A549 (cell line): ENCODE measurements at places on chromosomes 4 and X.

DNA sequence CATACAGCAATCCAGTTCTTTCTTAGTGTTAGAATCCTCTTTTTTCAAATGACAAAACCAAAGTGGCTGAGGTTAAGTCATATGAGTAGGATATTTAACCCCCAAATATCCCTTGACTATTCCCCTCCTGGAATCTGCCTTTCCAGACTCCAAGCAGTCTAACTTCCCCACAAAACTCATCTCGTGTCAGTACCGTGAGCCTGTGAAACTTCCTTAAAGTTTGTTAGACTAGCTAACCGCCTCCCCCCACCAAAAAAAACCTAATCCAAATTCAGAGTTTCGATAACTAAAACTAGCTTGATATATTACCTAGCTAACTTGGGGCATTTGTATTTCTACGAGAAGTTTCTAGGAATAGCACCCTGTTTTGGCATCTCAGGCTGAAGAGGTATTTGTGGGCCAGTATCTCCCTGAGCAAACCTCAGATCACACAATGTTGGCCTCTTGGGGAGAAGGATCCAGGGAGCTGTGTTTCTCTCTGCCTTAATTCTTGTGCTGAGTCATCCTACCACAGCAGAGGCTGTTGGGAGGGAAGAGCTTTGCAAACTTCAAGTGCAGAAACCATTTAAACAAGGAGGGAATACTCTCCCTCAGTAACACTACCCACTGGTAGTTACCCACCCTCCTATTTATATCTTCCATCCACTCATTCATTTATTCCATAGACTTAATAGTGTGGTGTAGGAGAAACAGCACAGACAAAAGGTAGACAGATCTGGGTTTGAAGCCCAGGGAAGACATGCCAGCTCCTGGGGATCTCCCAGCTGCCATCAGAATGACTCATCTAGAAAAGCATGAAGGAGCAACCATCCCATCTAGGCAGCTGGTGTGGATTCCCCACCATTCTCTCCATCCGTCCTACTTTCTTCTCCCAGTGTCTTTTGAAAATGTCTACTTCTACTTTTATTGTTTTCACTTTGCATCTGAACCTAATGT is 39.3 kb upstream of the TXK start:
- peak; percentile 41 for DNase-seq

DNA sequence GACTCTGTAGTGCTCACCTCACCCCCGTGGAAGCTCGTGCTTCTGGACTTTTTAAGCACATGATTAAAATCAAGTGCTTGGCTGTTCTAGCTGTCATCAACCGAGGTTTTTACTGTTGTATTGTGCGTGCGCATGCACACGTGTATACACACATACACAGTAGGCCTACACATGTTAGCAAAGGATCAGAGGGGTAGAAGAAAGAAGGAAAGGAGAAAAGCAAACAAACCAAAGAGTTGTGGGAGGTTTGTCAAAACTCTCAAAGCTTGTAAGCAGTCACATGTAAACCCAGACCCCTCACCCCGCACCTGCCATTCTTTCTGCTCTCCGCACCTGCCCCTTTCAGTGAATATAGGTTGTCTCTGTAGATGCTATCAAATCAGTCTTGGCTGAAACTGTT is 311.8 kb downstream of the HS3ST1 start:
- DNase-seq = no peak

GRCh38 chr4:156983366-156983765 is 11.8 kb upstream of the PDGFC start:
- DNase-seq = peak; percentile 19

DNA sequence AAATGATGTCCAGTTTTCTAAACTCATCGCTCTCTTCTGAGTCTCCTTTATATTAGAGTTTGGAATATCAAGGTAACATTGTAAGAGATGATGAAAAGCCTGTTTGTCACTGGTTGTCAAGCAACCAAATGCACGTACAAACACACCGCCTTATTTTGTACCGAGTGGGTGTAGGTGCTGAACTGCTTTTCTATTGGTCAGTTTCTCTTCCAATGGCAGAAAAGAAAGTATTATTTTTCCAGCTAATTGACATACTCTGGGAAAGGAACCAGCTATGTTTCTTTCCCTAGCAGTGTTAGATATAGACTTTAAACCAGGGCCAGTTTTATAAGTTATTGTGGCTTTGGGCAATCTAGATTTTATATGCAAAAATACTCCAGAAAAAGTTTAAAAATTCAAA is 6.6 kb upstream of the PPM1K start:
- no peak for DNase-seq

DNA sequence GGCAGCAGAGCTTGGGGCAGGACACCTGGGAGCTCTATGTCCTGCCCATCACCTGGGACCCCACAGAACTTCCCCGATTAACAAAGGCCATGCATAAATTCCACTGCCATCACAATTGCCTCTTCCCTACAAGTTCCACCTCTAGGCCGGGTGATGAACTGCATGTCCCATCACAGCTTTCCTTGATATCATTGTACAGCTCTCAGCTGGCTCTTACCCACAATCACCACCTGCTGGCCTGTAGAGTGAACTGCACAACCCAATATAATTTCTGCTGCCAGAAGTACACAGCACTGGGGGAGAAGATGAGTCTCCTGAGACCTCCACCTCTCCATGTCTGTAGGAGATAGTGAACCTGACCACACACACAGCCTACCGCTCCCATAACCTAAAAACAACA is 285.0 kb upstream of the AADAT start:
- DNase-seq = peak; percentile 33

- DNase-seq = no peak
Measured at GRCh38 chr4:109914322-109914721, 1.6 kb downstream of the EGF start.

GRCh38 chr4:12791536-12791935 is 692.6 kb downstream of the RAB28 start:
- DNase-seq = no peak

- DNase-seq = no peak
Measured at GRCh38 chr4:13665701-13666660, 38.5 kb upstream of the BOD1L1 start.

DNA sequence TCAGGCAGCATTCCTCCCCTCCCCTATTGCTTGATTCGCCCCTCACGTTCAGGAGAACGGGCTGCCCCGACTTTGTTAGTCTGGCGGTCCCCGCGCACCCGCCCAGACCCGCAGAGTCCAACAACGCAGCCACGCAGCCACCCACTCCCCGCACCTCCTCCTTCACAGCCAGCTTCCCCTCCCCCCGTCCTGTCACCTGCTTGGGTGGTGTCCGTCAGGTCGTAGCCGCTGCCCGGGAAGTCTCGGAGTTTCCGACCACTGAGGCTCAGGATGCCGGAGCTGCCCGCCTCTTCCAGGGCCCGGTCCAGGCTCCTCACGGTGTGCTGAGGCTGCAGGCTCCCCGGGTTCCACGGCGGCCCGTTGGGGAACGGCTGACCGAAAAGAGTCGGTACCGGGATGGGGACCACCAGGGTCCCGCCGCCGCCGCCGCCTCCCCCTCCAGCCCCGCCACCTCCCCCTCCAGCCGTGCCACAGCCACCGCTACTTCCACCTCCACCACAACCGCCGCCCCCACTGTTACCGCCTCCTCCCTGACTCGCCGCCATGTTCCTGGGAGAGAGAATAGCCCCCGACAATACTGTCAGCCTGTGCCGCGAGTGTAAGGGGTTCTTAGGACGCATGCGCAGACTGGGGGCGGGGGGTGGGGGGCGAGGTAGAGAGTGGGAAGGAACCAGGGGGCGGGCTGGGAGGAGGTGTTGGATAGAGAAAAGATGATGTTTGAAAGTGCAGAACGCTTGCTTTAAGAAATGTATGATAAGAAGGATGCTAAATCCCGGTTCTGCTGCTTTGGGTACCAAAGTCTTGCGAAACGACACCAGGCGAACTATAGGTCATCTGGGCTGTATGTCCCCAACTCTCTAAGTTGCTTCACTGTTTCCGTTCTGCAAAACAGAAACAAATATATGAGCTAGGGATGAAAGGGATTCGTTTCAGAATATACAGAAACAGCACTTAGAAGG is at the start of gene LRCH2:
TSS of gene LRCH2 (minus strand) at position 600 of the 959 bp plus-strand sequence. CDS start at position 545, 55 bp downstream.
- DNase-seq = no peak

DNA sequence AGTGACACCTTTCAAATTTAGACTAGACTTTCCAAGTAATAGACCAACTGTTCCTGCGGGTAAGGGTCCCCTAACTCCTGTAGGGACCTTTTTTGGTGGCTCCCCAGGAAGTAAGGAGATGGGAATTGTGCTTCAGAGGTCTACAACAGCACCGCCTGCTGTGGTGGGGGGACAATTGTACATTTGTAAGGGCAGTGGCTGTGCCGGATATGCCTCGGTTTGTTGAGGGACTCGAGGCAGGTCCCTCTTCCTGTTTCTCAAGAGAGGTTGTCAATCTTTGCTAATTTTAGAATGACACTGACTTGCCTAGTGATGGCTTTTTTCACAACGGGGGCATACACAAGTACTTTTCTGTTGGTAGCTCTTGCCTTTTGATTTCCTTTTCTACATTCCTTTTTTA is 15.5 kb upstream of the HSD17B11 start:
- DNase-seq = no peak

GRCh38 chrX:13194291-13195103 is 125.4 kb downstream of the ATXN3L start:
- DNase-seq = no peak

- peak; percentile 9 for DNase-seq
Measured at GRCh38 chr4:148044912-148045352, 313.0 kb downstream of the ARHGAP10 start.

DNA sequence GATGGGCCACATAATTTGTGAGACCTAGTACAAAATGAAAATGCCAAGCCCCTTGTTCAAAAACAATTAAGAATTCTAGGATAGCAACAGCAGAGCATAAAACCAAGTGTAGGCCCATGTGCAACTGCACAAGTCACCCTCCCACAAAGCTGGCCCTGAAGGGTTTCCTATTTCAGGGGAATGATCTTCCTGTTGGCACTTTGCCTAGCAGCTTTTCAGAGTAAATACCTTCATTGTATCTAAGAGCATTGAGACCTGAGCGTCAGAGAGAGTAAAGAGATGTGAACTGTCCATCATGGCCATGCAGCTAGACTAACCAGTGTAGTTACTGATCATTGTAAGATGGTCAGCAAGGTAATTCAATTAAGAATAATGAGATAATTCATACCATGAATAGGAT is 113.6 kb downstream of the CNKSR2 start:
- no peak for DNase-seq

DNA sequence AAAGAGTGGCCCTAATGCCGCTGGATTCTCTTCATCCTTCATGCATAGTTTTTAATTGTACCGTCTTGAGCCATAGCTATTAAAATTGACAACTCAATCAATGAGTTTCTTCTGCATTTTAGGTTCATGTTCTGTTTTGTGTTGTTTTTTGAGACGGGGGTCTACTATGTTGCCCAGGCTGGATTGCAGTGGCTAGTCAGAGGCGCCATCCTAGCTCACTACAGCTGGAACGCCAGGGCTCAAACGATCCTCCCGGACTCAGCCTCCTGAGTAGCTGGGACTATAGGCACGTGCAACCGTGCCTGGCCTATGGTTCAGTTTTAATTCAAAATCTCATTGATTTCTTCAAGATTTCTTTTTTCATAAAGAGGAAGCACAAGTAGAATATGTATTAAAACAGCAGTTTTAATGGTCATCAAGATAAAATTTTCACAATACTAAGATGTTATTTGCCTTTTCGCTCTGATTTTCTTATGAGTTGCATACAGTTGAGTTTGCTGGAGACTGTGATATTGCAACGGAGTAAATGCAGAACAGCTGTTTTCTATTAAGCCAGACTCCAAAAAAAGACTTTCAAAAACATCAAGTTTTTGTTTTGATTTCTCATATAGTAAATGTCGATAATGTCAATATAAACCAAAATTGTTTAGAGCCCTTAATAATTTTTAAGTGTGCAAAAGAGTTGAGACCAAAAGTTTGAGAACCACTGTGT is 1.1 kb upstream of the STX18 start:
- DNase-seq = no peak

DNA sequence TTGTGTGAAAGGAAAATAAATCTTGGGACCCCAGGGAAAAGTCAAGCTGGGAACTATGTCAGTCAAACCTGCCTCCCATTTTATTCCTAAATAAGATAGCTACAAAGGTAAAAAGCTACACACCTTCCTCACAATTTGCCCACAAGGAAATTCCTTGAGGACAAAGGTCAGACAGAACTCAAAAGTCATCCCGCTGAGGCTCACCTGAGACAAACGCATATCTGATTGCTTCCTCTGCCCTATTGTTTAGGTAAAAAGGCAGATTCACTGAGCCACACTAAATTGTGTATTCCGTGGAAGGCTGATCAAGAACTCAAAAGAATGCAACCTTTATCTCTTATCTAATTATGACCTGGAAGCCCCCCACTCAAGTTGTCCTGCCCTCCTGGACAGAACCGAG is 58.7 kb upstream of the MAML3 start:
- no peak for DNase-seq
